ENCODE measurements at places on chromosomes 13 and 19.

GRCh38 chr13:30841154-30841553 is 64.9 kb upstream of the MEDAG start:
- DNase-seq: no peak

DNA sequence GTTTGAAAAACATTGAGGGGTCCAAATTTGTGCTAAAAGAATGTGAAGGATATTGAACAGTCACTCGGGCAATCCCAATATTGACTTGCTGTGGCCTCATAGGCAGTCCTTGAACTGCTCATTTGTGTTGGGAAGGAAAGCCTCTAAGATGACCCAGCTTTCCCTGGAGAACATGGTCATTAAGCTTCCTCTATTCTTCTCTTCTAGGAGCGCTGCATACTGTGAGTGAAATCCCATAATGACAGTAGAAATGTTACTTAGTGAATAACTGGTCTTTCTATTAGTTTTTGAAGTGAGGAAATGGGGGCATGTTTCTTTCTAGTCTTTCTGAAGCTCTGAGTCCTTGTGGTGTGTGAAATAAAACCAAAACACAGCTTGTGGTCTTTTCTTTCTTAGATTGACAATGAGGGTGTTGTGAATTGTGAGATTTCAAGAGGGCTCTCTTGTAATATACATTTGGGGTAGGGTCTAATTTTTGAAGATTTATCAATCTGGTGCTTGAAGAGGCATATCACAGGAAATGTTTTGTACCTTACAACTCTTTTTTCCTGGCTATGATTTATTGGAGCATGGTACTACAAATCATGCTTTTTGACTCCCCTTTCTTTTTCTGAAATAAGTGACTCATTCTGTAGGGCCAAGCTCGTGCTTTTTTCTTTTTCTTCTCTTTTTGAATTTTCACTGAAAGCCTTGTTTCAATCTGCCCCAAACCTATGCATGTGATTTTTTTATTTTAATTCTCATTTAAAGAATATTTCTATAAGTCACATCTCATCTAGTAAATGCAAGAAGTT is 250.8 kb downstream of the OXGR1 start:
- DNase-seq: no peak

DNA sequence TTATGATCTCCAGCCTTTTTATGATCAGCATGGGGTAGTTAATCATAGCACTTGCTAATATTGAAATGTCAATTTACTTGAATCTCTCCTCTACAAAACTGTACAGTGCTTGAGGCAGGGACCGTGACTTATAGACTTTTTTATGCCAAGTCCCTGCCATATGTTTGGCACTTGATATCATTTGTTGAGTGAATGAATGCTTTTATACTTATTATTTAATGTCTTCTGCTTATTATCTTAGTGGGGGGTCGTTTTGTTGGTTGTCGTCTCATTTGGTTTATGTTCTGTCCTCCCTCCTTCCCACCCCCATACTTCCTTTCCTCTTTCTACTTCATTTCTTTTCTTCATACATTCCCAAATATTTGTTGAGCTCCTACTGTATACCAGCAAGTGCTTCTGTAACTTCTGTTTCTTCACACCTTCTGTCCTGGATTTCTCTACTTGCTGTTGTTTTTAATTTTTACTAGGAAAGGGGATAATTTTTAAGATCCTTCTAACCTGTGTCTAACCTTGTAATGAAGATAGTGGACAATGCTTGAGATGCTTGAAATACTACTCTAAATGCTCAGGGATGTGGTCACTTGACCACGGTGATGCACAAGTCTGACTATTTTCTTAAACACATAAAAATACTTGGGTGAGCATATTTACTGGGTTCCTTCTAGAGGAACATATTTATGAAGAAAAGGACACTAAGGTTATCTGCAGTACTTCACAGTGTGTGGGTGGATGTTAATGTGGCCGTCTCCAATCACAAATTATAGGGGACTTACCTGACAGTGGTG is 223.8 kb downstream of the TDRD3 start:
- no peak for DNase-seq

DNA sequence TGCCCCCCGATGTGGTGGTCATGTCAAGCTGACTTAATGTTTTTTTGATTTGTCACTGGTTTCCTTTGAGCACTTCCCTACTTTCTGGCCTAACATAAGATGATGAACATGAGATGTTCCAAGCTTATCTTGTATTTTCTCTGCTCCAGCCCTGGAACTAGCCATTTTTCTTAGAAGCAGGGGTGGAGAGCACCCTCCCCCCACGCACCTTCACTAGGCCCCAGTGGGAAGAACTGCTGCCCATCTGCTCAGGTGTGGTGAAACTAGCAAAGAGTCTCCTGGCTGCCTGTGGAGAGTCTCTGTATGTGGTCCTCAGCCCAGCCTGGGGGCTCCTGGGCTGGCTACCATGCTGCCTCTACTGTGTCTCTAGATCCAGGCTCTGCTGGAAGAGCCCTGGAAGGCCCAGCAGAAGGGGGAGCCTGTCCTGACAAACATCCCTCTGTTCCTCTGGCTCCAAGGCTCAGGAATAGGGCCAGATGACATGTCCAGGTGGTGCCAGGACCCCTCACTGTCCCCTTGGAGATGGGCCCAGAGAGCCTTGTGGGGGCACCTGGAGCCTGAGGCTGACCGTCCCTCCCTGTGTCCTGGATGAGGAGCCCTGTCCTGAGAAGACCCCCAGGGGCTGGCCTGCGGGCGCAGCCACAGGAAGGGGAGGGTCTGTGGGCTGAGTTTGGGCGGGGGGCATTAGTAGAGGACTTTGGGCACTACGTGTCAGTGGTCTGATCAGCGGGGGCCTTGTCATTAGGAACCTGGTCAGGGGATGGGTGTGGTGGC is 4.8 kb upstream of the ZNF14 start:
- no peak for DNase-seq

- DNase-seq: no peak
Observed at GRCh38 chr13:85974608-85975366, 175.6 kb upstream of the SLITRK6 start.

- DNase-seq: no peak
Observed at GRCh38 chr13:51612867-51613266, 28.6 kb downstream of the WDFY2 start.

- no peak for DNase-seq
Observed at GRCh38 chr19:6270076-6270745, 9.6 kb downstream of the MLLT1 start.

All from CD4-positive, alpha-beta T cell treated with Interleukin-6 at 100 ng/mL for 8 hours (primary cell).